Activated naive CD8-positive, alpha-beta T cell treated with anti-CD3 and anti-CD28 coated beads for 36 hours (primary cell): ENCODE measurements at places on chromosomes 7 and 10.

DNA sequence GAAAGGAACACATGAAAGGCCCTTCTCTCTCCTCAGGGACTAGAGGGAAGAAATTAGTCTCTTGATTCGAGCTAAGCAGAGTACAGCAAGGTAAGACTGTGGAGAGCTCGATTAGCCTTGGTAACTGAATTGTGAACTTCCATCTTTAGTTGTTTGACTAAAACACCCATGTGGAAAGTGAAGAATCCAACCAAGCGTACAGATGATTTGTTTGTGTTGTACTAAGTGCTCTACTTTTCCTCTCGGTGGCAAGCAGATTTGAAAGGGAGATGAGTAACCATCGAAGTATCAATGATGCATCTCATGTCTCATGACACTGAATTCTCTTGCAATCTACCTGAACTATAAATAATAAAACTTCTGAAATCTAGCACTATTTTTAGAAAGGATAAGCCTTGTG is 80.7 kb downstream of the FZD1 start:
- DNase-seq, result no peak

GRCh38 chr7:6508950-6509349 is 42.3 kb downstream of the GRID2IP start:
- no peak for DNase-seq

GRCh38 chr7:88355011-88355410 is 48.3 kb upstream of the STEAP4 start:
- no peak for DNase-seq

DNA sequence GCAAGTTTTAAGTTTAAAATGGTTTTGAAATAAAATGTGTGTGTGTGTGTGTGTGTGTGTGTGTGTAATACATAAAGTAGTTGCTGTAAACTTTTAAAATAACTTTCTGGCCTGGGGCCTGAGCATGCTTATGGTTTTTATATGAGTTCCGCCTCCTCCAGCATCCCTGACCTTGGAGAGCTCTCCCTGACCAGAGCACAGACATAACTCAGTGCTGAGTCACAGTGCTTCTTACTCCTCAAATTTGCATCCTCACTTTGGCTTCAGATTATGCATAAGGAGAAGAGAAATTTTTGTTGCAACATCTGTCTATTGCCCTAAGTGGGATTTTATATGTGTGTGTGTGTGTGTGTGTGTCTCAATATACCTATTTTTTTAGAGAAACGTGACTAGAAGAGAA is 200.8 kb downstream of the ELMO1 start:
- no peak for DNase-seq

DNA sequence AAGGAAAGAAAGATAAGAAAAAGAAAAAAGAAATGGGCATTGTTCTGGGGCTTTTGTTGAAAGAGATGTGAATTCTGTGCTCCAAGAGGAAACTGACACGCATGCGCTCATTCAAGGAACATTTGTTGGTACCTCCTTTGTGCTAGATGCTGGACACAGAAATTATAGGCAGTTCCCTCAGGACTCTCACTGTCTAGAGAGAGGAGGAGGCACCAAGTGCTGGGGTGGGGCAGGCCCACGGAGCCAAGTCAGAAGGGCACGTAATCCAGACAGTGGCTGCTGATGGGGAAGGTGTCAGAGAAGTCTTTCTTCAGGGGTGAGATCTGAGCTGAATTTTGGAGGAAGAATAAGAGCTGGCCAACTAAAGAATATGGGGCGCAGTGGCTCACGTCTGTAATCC is 2.9 kb upstream of the ZFYVE27 start:
- DNase-seq, result no peak

DNA sequence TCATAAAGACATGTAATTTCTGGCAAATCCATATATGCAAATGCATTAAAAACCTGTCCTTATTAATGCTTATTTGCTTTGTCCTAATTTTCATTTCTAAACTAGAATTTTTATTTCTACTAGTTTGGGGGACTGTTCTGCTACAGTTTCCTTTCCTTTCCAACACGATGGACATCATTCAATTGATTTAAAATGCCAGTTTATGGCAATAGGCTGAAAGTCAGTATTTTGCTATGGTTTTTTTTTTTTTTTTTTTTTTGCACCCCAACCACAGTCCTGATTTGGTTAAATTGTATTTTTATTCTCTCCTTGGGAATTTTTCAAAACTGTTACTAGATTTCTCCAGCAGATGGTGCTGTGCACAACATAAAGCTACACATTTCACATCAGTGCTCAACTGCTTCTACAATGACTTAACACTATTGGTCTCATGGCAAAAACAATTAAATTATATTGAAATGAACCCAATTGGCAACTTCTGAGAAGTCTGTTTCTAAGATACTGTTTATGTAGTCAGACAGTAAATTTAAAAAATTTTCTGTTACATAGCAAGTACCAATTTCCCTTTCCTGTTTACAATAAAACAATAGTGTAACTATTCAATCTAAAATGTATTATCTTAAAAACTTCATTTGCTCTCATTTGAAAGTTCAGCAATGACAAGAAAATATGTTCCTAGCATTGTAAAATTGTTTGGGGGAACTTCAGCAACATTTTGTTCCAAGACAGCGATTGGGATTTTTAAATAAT is 193.8 kb upstream of the CCDC6 start:
- DNase-seq, result no peak

- no peak for DNase-seq
Observed at GRCh38 chr10:51079331-51079730, 5.0 kb downstream of the PRKG1 start.

- no peak for DNase-seq
Observed at GRCh38 chr10:122729126-122729525, 29.5 kb upstream of the C10orf120 start.

- no peak for DNase-seq
Observed at GRCh38 chr10:1633783-1634182, 103.5 kb downstream of the ADARB2 start.

- DNase-seq, result no peak
Observed at GRCh38 chr10:3887404-3887803, 102.4 kb upstream of the KLF6 start.

- no peak for DNase-seq
Observed at GRCh38 chr7:76383089-76383944, 24.5 kb upstream of the YWHAG start.

GRCh38 chr7:123004931-123005330 is 9.4 kb upstream of the TAS2R16 start:
- no peak for DNase-seq

- DNase-seq, result no peak
Observed at GRCh38 chr7:20798081-20798693, 11.5 kb upstream of the SP8 start.

DNA sequence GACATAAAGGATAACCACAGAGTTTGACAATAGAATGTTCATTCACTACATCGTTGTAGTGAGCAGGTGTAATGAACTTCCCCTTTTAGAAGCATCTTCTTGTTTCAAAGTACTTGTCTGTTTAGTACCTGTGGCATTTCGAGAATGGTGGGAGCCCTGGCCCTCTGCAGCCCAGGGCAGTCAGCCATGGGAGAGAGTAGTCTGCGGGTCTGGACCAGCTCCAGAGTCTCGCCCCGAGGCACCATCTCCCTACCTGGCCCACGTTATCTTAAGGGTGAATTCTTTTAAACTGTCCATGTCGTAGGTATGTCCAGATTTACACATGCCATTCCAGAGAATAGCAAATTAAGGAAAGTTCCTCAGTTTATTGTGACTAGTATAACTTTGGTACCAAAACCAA is 99.7 kb downstream of the BMPR1A start:
- DNase-seq, result no peak

GRCh38 chr7:79563821-79564522 is 110.5 kb upstream of the MAGI2 start:
- no peak for DNase-seq

GRCh38 chr10:112815269-112816032 is 134.6 kb upstream of the TCF7L2 start:
- no peak for DNase-seq

GRCh38 chr10:116730464-116731260 is 11.7 kb downstream of the HSPA12A start:
- no peak for DNase-seq

DNA sequence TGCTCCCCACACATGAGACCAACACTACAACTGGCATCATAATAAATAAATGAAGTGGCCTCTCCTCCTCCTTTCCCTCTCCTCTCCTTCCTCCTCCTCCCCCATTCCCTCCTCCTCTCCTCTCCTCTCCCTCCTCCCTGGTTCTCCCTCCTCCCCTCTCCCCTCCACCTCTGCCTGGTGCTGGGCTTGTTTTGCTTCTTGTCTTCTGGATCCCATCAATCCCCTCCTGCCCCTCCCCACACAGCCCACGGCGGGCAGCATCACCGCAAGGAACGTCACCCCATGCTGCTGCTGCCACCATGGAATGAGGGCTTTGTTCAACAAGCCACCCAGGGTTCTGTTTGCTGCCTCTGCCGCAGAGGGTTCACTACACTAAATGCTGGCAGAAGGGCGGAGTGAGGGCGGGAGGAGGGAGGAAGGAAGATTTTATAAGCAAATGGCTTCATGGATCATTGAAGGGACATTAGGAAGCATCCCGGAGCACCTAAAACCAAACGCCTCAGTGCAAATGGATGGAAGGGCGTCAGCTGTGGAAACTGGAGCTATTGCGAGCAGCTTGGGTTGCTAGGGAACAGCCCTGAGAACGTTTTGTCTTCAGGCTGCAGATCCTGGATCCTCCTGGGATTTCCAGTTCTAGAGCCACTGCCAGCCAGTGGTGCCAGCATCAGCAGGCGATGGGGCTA is 379.7 kb upstream of the ZMIZ1 start:
- no peak for DNase-seq

GRCh38 chr7:123665157-123665556 is 9.5 kb downstream of the LMOD2 start:
- DNase-seq, result no peak

GRCh38 chr7:47154791-47155190 is 427.1 kb downstream of the TNS3 start:
- no peak for DNase-seq

DNA sequence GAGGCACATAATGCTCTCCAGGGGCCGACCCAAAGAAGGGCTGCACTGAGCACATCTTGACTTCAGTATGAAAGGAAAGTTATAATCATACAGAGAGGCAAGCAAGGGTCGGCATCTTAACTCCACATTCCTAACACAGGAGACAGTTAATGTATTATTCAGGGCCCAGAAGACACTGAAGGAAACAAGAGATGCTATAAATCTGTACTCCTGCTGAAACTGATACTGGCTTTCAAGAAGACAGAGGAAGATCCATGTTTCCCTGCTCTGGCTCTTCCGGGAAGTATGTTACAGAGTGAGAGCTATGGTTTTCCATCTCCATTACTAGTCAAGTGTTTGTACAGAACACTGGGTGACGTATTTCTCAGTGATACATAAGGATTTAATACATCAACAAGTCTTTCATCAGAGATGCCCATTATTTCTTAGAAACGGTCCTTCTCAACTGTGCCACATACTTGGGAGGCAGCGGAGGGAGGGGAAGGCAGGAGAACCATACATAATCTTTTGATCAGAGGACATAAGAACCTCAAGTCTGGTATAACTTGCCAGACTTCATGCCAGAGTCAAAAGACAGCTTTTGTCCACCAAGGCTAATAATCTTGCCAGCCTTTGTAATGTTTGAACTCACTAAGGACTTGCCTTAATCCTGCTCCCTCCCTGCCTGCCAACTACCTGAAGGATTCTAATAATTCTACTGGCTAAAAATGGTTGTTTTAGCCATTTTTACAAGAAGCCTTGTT is 58.1 kb downstream of the ENO4 start:
- DNase-seq, result no peak

DNA sequence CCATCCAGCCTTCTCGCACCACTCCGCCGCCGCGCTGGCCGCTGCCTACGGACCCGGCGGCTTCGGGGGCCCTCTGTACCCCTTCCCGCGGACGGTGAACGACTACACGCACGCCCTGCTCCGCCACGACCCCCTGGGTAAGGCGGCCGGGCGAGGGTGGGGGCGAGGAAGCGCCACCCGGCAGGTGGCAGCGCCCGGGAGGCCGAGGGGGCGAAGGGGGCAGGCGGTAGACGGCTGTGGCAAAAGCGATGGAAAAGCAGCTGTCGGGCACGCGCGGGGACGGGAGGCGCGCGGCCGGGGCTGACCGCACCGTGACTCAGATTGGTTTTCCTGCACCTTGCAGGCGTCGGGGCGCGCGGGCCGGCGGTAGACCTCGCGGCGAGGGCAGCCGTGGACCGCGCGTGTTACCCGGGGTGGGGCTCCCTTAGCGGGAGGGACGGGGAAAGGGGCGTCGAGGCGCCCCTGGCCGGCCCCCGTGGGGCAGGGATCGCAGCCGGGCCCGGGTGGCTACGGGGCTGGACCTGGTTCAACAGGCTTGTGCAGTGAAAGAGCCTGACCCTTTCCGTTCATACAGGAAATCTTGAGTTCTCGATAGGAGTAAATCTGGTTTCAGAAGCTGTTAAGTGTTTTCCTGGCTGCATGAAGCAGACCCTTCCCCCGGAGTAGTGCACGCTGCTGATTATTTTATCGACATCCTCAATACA is 608 bp downstream of the HHEX start:
- DNase-seq, result peak; percentile 74

DNA sequence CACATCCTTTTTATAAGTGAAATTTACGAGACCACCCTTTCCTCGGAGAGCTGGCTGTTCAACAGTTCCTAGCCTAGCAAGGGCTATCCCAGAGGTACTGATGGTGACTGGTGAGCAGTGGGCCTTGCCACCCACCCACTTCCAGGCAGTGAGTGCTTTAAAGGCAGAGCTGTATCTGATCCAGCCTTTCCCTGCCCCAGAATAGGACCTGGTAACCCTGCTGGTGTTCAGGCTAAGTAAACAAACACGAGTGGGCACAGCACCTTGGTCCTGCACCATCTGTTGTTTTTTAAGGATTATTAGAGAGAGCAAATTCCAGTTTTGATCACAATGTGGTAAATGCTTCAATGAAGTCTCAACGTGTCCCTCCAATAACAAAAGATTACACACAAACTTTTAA is 75.7 kb downstream of the COBL start:
- no peak for DNase-seq

GRCh38 chr7:112946350-112946749 is 140.3 kb downstream of the GPR85 start:
- no peak for DNase-seq

DNA sequence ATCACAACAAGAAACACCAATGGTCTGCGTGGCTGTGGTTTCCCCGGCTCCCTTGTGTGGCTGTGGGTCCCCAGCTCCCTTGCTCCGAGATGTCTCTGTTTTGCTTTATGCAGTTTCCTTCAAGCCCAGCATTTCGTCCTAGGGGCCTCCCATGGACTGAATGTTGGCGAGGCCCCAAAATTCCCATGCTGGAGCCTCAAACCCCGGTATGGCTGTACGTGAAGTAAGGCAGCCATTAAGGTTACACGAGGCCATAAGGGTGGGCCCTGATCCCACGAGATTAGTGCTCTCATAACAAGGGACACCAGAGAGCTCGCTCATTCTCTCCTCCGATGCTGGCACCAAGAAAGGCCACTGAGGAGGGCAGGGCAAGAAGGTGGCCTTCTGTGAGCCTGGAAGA is 44.6 kb downstream of the INSIG1 start:
- no peak for DNase-seq

GRCh38 chr7:51006483-51007235 is 224.0 kb upstream of the GRB10 start:
- DNase-seq, result no peak

GRCh38 chr7:129855935-129856717 is 96.6 kb downstream of the UBE2H start:
- no peak for DNase-seq
